ENCODE measurements at places on chromosomes 7 and 10. TPM values are rescaled to one million over a fixed set of nuclear protein-coding genes. Genes with fewer than 3 reads are reported as not detected.

DNA sequence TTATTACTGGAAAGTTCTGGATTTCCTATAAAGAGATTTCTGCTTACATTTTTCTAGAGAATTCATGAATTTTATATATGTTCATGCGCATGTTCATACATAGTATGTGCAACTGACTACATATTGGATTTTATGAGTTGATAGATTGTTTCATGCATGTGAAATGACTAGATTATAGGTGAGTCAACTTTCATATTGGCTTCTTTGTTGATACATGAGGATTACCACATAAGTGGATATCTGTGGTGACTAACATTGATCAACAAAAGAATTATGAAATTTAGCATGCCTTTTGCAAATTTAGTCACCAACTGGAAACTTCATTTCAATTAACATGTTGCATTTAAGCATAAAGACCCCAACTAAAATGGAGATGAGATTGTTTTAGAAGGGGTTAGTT, 99.0 kb downstream of the GNAT3 start:
- DNase-seq = no peak

DNA sequence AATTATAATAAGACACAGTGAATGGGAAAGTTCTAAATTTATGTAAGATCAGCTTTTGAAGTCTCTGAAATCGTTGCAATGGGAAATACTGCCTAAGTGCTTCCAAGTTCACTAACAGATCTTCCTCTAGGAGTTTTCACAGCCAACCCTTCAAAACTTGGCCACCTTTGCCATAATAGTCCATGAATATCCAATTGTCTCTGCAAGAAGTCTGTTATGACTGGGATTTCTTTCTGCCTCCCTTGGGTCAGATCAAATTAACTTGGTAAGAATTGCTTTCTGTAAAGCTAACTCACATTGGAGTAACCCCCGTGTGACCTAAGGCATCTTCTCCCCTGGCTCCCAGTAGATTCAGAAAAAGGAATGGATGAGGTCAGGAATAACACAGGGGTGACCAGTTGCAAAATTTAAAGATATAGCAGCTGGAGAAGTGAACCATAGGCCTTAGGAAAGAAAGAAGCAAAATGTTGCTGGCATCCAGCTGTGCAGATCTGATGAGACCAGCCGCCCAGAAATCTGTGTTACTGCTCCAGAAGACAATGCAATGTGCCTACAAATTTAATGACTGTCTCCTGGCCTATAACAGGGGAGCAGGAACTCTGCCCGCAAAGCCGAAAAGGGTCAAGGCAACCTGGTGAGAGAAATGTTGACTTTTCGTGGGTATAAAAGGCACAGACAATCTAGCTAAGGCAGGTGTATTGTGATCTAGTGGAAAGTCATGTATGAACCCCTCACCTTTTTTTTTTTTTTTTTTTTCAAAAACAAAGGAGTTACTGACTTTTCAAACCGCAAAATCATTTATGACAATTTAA, 7.5 kb upstream of the OPTN start:
- no peak for DNase-seq

DNA sequence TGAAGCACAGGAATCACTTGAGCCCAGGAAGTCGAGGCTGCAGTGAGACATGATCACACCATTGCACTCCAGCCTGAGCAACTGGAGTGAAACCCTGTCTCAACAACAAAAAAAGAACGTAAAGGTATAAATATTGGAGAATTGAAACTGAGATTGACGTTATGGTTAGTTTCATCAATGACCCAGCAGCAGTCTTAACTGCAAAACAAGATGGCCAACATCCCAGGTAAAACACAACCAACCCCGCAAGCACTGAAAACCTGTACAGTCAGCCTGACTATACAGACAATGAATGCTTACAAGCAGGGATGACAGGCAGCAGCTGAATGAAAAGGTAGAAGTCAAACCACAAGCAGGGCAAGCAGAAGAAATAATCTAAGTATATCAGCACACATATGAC, 34.7 kb downstream of the WAPL start:
- DNase-seq = no peak

DNA sequence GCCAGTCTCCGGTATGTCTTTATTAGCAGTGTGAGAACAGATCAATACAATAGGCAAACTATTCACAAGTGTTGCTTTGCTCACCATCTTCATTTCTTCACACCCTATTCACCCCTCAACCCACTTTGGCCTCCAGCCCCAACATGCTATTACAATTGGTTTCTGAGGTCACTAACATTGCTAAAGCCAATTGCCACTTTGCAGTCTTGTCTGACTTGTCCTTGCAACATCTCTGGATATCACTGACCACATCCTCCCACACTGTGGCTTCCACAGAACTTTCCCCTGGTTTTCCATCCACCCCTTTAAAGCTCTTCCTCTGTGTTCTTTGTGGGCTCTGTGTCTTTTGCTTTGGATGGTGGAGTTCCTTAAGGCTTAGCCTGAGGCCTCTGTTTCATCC, 5.2 kb upstream of the APBB1IP start:
- DNase-seq = no peak

DNA sequence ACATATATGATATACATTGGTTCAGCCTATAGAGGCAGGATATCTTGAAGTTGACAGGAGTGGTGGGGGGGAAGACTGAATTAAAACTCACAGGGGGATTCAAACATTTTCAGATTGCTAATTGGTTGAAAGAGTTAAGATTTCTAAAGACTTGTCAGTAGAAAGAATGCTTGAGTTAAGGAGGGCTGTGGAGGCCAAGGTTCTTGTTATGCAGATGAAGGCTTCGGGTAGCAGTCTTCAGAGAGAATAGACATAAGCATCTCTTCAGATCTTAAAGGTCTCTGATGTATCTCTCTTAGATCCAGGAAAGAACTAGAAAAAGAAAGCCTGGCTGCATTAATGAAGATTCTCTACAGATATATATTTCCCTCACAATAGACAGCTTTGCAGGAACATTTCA, 209.8 kb upstream of the SEMA3D start:
- DNase-seq = no peak

- no peak for DNase-seq
Measured at GRCh38 chr7:80883154-80884025, 35.5 kb downstream of the SEMA3C start.

DNA sequence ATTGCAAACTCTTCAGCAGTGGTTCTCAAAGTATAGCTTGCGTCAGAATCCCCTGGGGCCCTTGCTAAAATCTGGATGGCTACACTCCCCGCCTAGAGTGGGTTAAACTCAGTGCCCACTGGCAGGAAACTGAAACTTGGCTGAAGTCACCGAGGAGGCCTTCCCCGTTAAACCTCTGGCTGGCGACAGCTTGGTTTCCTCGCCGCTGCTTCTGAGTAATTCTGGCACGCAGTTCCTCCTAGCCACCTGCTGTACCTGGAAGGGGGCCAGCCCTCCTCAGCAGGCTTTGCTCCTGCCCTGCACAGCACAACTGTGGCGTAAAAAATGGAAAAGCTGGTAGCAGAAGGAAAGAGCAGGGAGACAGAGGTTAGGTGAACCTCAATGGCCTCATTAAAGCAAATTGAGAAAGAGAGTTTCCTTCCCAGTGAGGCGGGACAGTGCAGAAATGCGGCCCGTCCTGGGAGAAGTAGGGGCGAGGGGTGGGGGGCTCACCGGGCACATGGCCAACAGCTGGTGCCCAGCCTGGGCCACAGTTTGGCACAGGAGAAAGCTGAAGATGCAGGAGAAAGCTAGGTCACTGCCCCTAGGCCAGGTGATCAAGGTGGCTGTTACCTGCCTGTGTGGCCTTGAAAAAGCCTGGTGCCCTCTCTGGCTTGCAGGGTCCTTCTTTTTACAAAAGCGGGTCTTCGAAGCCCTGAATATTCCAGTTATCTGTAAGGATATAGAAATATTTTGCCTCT, 46.6 kb downstream of the ALOX5 start:
- DNase-seq = no peak

DNA sequence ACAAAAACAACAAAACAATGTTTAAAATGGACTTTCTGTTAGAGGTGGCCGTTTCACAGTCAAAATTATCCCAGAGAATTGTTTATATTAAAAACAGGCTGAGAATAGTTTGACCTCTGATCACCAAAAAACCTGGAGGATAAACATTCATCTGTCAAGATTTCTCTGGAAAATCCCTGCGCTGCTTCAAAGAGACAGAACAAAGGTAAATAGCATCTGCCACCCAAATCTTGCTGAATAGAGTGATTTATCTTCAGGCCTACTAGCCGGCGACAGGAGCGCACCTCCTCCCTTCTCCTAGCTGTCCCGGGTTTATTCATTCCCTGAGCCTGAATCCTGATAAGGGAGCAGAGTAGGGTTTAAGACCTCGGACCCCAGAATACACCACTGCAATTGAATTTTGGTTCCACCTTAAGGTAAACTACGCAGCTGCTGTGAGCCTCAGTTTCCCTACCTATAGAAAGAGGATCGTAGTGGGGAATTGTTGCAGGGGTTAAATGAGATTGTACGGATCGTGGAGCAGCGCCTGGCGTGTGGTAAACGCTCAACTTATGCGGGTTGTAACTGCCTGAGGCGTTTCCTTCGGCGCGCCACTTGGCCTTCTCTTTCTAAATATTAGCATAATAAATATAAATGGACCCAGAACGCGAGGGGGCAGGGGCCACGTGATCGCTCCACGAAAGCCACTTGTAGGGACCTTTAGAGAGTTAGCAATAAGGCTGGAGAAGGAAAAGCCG, 498 bp upstream of the ST7 start:
- DNase-seq = no peak

- no peak for DNase-seq
Measured at GRCh38 chr7:93836116-93836515, 54.4 kb downstream of the TFPI2 start.

DNA sequence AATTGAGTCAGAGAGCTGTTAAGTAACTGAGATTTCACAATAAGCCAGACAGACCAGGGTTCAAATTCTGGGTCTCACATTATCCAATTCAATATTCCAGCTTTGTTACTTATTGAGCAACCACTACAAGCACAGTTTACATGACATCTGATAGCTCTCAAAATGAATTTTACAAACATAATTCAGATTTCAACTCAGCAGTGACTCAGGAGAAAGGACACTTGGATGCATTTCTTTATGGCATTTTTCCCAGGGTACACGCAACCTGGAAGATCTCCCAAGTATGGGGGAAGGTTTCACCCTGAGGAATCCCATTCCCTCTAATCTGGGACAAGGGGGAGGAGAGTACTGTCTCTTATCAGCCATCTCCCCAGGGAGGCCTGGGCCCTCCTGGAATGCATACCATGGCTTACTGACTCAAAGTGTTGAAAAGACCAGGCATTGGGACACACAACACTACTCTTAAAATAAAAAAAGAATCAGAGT, 102.4 kb downstream of the CFTR start:
- DNase-seq = no peak

- no peak for DNase-seq
Measured at GRCh38 chr7:105887569-105888189, 11.3 kb upstream of the ATXN7L1 start.

DNA sequence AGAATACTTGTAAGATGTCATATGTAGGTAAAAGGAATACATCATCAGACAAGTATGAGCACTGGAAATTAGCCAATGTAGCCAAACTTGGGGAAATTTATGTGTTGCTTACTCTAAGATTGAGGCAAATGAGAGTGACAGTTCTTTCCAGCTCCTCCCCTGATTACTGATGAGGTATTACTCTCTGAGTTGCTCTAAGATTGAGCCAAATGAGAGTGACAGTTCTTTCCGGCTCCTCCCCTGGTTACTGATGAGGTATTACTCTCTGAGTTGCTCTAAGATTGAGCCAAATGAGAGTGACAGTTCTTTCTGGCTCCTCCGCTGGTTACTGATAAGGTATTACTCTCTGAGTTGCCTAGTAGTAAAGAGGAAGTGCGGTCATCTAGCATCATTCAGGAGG, 435.8 kb downstream of the NRG3 start:
- no peak for DNase-seq

- DNase-seq = no peak
Measured at GRCh38 chr7:45435131-45435530, 139.0 kb upstream of the ADCY1 start.

GRCh38 chr7:2032030-2032875, 200.5 kb downstream of the MAD1L1 start:
- DNase-seq = no peak

DNA sequence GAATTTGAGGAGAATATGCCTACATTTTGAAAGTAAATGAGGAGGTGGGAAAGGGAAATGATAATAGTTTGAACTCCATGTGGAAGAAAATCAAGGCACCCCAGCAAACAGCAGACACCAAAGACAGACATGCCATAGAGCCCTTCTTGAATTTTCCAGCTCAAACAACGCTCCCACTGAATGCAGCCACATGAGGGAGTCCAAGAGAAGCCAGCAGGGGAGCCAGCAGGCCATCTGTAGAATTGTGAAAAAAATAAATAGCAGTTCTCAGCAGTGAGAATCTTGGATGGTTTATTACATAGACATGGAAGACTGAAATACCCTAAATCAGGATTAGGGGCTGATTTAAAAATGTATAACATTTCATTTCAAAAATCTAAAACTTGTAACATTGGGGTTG, 1567.3 kb upstream of the LRRTM3 start:
- no peak for DNase-seq

DNA sequence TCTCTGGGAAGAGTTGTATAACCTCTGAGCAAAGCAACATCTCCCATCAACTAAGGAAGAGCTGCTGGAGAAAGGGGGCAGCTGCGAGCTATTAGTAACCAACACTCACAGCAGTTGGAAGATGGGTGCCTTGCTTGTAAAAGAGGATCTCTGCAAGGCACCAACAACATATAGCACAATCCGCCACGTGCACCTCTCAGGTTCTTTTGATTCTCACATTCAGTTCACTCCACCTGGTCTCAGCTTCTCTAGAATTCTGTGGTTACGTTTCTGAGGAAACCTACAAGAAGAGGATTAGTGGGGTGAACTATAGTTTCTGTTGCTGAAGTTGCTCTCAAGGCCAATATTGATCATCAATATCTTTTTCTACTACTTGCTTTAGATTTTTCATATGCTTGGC, 117.1 kb downstream of the RPS24 start:
- no peak for DNase-seq

GRCh38 chr7:145698526-145699262, 417.9 kb upstream of the CNTNAP2 start:
- DNase-seq = no peak

DNA sequence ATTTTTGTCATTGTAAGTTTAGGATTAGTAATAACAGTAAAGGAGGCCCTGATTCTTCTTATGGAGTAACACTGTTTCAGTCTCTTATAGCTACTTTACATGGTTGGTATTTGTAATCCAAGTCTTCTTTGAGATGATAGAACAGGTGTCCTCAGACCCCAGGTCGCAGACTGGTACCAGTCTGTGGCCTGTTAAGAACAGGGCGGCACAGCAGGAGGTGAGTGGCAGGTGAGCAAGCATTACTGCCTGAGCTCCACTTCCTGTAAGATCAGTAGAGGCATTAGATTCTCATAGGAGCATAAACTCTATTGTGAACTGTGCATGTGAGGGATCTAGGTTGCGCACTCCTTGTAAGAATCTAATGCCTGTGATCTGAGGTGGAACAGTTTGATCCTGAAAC, 77.3 kb downstream of the STK31 start:
- DNase-seq = no peak

ADAM22 gene
- 7.1 TPM for total RNA-seq

SFTPA1 gene
- total RNA-seq = not detected

SLC13A4 gene
- total RNA-seq = not detected

TEX47 gene
- not detected for total RNA-seq

WIPF3 gene
- total RNA-seq = 0.08 TPM

CALN1 gene
- 0.17 TPM for total RNA-seq

FAM180A gene
- not detected for total RNA-seq

PLA2G12B gene
- total RNA-seq = not detected

CHST3 gene
- 0.05 TPM for total RNA-seq
